Hippocampal formation (tissue), 2 donors: ENCODE measurements at places on chromosomes 6 and 20.

- peak; percentile 69 for DNase-seq
Measured at GRCh38 chr20:56400001-56400640, 7.7 kb downstream of the CSTF1 start.

- no peak for DNase-seq
Measured at GRCh38 chr6:153086225-153086990, 44.7 kb downstream of the RGS17 start.

- no peak for DNase-seq
Measured at GRCh38 chr6:41974281-41974825, 32.7 kb upstream of the CCND3 start.

- no peak for DNase-seq
Measured at GRCh38 chr6:135423649-135424128, 73.9 kb downstream of the AHI1 start.

DNA sequence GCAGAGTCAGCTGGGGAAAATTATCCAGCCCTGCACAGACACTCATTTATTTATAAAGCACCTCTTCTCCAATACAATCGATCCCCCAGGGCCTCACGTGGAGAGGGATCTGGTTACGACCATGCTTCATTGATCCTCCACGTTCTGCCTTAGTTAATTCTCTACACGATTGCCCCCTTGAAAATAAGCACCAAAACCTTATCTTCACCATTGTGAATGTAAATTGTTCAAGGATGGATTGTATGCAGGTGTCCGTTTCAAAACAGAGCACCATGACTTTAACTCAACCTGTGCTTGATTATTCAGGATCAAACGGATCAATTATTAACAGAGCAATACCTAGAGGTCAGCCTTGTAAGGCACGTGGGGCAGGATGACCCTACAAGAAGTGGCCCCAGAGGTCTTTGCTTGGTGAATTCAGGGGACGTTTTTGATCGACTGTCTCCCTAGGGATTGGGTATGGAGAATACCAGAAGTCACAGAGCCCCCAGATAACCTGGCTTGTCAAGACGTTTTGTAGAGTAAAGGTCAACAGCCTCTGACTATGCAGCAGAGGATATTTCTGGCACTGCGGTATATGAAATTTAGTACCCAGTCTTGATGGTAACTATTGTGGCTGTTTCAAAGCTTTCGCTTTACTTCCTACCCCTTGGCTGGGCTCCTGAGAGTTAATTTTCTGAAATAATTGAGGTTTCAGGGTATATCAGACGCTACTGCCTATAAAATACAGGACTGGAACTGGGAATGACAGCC lies 112.1 kb downstream of the NFATC2 start:
- no peak for DNase-seq
